Right ventricle myocardium superior (tissue), 1 donor: ENCODE measurements at places on chromosomes 4 and X. TPM values are rescaled to one million over a fixed set of nuclear protein-coding genes. Genes with fewer than 3 reads are reported as not detected.

DNA sequence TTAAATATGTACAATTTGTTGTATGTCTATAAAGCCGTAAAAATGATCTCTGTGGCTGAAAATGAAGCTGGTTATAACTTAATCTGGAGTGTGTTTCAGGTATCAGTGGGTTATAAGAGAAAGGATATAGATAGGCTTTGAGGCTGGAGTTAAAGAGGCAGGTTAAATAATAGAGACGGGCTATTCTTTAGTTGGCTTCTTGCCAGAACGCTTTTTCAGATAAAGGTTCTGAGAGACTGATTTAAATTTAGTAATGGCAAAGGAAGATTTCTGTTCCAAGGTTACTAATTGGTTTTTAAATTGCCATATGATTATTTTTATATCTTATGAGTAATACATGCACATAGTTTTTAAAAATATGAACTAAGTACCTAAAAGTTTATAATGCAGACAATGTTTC is 117.4 kb downstream of the AWAT2 start:
- DNase-seq: no peak

GRCh38 chr4:125317525-125317877 is 2.7 kb downstream of the FAT4 start:
- peak; percentile 69 for DNase-seq

DNA sequence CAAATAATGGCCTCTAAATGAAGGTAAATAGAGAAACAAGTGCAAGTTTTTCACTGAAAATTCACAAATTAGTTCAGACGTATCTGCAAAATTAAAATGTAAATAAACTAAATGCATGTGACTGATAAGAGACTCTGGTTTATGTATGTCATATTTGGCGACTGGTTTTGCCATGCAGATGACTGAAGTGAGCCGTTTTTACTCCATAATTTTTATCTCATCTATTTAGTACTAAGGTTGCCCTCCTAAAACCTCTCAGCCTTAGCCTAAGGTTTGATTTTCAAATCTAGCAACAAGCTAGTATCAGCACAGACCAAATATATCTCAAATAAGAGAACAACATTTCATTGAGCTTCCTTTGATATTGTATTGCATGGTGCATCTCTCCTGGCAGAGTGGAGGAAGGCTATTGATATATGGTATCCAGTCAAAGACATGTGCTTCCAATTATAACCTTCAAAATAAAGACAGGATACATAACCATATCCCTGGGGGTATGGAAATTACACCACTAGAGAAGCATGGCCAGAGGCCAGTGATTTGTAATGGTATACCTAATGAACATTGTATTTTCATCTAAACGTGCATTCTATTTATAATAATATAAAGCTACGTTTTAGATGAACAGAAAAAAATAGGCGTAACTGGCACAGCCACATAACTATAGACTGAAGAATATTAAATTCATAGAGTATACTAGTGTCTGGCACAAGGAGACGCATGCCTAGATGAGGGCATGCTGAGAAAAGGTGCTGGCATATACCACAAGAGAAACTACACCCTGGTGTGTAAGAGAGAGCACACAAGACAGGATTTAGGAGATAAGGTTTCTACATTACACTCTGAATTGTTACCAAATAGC is 392.6 kb upstream of the INTU start:
- DNase-seq: no peak

- DNase-seq: no peak
Measured at GRCh38 chr4:126778348-126778747, 854.4 kb upstream of the INTU start.

GRCh38 chr4:48296365-48296764 is 26.7 kb upstream of the TEC start:
- no peak for DNase-seq

- no peak for DNase-seq
Measured at GRCh38 chr4:178174756-178175155, 732.5 kb upstream of the AGA start.

GRCh38 chr4:147360301-147360700 is 120.6 kb upstream of the EDNRA start:
- DNase-seq: no peak

Gene ZNF827
- total RNA-seq: 13.0 TPM

Gene DOK7
- 33.7 TPM for total RNA-seq

Gene GK2
- not detected for total RNA-seq
